Left lung (tissue), 14 donors: ENCODE measurements at places on chromosomes 7 and 10. TPM values are rescaled to one million over a fixed set of nuclear protein-coding genes. Genes with fewer than 3 reads are reported as not detected.

DNA sequence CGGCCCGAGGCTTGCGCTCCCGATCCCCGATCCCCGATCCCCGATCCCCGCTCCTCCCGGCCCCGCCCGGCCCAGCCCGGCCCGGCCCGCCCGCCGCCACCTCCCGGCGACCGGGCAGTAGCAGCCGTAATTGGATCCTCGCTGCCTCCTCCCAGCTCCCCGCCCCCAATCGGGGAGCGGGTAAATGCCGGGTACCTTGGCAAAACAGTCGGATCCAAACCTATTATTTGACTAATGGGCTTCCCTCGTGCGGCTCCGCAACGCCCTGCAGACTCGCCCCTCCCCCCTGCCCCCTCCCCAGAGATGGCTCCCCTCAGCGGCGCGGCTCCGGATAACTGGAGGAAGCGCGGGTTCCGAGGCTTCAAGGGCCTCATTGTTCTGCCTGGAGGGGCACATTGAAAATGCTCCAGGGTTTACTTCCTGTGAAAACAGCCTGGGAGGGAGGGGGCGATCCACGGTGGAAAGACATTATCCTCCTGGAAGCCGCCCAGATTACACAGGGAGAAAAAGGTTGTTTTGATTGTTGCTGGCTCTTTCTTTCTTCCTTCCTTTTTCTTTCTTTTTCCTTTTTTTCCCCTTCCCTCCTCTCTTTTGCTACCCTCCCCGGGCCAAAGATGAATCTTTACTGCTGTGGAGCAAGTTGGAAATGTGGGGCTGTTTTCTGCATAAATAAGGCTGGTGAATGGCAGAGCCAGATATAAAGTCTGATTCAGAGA, 94.7 kb upstream of the ZMIZ1 start:
- DNase-seq = peak; percentile 68

CASP2 gene
- 43.0 TPM for total RNA-seq

KLF14 gene
- 0.29 TPM for total RNA-seq

DNA sequence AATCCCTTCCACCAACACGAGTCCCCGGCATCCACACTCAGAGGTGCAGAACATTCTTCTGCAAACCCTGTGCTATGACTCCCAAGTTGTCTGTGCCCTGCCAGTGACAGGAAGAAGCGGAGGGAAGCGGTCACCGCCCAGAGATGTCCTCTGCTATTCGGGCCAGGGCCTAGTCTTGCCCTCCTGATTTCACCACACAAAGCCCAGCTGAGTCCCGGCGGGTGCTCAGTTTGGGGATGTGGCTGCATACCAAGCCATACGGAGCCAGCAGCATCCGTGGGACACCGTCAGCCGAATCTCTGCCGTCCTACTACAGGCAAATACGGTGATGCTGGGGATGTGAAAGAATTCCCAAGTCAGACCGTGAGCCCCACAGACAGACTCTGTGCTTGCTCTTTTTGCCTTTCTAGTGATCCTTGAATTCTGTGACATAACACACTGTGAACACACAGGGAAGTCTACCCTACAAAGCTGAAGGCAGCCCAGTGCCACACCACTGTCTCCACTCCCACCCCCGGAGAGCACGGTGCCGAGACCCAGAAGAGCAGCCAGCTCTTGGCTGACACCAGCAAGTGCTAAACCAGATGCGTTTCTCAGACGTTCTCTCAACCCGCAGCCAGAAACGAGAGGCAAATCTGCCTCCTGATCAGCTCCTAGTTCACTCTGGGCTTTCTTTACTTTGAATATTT, 2.0 kb downstream of the STK32C start:
- DNase-seq = no peak

DNA sequence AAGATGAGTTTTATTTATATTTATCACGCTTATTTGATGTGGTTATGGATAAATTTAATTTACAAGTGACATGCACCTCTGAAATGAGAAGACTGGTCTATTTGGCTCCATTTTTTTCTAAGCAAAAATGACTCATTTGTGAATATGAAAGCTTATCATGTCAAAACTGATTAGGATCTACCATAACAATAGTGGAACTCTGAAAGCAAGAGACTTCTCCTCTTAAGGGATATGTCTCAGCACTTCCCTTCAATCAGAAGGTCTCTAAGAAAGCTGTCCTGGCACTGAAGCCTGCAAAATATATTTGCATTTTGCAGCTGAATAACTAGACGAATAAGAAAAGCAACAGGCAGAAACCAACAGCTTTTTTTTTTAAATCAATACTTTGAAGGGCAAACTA, 12.7 kb downstream of the FAS start:
- no peak for DNase-seq

ENTPD1 gene
- total RNA-seq = 37.6 TPM

DLX5 gene
- total RNA-seq = not detected

GRCh38 chr7:46934198-46934825, 647.6 kb downstream of the TNS3 start:
- DNase-seq = no peak

DNA sequence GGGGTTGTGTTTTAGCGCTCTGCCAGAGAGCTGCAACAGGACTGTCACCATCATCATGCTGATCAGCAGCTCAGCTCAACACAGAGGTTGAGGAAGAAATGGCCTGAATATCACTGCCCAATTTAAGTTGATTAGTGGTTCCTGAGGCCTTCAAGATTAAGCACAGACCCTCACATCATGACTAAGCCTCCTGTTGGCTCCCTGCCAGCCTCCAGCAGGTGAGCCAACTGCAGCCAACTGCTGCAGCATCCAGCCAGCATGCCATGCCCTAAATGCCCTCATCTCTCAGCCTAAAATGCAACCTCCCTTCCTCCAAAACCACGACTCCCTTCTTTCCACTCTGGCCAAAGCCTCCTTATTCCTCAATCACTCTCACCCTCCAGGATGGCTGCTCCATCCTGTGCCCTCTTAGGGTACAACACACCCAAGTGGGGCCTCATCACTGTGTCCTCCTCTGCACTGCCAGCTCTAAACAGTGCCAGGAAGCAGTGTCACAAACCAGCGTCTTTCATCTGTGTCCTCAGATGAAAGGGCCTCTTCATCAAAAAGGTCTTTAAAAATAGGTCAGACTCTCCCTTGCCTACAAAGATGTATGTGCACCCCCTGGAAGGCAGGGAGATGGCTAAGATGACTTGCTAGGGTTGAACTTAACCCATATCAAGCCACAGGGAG, 259.3 kb downstream of the ZEB1 start:
- DNase-seq = no peak

CYP3A4 gene
- not detected for total RNA-seq

- DNase-seq = no peak
Observed at GRCh38 chr7:140348161-140348849, 50.0 kb downstream of the SLC37A3 start.

DNA sequence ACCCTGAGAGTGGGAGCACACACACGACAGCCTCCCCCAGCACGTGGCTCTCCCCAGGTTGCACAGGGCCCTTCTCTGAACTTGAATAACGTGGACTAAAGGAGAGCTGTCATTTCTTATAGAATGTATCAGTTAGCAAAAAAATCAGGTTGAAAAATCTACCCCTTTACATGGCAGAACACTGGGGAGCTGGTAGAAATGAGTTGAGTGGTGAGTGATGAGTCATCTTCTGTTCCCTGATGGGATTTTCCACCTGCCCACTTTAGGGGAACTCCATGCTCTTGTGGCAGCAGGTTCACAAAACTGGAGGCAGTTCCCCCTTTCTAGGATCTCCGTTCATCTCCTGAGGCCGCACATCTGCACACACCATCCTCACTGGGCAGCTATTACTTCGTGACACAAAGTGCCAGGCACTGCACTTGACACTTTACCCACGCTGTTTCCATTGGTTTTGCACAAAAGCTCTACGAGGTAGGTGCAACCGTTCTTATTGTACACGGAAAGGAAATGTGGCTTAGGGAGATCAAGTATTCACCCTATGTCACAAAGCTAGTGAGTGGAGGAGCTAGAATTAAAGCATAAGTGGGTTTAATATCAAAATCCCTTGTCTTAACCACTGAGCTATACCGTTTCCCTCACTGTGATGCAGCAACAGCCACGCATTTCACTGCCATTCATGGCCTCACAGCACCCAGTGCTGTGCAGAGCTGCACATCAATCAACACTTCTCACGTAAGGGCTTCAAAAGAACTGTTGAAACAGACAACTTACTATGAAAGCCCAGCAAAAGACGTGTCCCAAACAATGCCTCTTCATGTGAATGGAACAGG, 80.2 kb downstream of the RNF216 start:
- no peak for DNase-seq

GRCh38 chr10:132329565-132330485, 2.2 kb upstream of the LRRC27 start:
- DNase-seq = no peak

DNA sequence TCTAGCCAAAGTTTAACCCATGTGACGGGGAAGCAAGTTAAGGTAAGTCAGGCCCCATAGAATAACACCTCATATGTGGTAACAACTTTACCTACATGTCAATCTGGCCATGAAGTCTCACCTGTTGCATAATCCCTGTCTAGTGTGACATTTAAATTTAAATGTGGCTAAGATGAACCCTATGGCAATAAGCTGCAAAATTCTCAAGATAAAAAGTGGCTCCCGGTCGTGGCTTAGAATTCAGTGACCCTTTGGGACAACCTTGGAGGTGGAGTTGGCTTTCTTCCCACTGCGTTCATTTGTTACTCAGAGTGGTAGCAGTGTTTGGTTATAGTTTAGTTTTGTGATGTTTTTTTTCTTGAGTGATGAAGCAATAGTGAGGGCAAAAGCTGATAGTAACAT, 90.6 kb downstream of the ARID5B start:
- DNase-seq = no peak

ASL gene
- 50.6 TPM for total RNA-seq

GRCh38 chr10:69494626-69495558, 43.6 kb downstream of the TSPAN15 start:
- no peak for DNase-seq

DNA sequence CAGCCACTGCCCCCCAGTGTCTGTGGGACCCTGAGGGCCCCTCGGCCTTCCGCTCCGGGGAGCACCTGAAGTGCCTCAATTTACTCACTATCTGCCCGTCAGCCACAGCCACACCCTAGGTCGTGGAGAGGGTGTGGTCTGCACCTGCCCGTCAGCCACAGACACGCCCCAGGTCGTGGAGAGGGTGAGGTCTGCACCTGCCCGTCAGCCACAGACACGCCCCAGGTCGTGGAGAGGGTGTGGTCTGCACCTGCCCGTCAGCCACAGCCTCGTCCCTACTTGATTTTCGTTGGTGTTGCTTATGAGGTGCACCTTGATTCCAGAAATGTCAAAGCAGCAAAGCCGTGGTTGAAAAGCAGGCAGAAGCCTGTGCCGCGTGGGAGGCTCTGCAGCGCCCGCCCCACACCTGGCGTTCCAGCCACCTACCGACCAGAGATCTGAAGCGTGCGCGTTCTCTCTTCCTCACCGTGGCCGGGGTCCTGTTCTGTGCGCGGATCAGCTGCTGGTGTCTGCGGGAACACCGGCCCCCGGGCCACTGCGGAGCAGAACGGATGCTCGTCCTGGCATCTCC, 101.6 kb downstream of the DYNC2I1 start:
- peak; percentile 30 for DNase-seq

BAG3 gene
- total RNA-seq = 43.1 TPM

DNA sequence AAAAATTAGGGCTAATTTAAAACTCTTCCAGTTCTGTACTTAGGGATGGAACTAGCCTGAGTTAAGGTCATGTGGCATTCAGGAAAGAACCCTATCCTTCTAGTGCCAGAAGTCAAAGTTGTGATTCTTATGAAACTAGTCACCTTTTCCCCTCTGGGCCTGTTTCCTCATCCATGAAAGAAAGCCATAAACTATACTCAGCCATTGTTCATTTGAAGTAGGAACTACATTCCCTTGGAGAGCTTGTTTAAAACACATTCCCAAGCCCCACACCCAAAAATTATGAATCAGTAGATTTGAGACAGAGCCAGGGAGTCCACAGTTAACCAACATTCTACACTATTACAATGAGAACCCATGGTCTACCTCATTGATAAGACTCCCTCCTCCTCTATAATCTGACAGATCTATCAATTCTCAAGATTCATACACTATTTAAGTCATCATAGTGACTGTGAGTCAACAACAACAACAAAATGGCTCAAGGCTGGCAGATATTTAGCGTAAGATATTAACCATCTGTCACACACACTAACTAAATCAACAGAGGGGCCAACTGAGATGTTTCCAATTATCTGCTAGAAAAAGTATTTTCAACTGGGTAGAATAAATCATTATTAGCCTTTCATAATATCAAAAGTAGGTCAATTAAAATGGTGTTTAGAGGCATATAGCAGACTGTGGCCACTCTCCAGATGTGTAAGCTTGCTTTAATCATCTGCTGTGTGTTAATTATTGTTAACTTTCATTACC, 102.3 kb downstream of the SLC25A13 start:
- DNase-seq = no peak

DNA sequence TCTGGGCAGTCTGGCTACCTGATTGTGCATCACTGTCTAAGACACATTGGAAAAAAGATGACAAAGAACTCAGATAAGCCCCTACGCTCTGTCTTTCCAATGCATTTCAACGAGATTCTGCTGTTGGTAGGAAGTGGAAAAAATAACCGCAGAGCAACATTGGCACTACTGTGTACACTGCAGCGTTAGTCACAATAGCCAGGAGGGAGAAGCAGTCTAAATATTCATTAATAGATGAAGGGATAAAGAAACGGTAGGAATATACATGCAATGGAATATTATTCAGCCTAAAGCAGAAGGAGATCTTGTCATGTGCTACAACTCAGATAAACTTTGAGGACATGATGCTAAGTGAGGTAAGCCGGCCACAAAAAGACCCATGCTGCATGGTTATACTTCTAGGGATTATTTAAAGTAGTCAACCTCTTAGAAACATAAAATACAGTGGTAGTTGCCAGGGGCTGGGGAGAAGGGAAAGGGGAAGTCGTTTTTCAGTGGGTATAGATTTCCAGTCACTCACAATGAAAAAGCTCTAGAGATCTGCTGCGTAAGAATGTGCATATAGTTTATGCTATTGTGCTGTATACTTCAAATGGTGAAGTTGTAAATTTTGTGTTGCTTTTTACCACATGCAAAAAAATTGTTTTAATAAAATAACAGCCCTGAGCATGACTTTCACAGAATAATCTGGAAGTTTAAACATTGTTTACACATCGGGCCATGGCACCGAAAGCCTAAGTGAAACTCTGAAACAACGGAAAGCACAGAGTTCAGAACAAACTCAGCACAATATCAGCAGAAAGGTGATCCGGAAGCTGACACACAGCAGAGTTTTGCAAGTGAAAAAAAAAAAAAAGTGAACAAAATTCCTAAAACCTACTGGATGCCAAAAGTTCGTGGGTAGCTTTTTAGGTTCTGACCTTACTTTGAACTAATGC, 40.1 kb downstream of the ELMO1 start:
- DNase-seq = no peak

FKBP6 gene
- not detected for total RNA-seq

INA gene
- total RNA-seq = 0.08 TPM

EN2 gene
- total RNA-seq = not detected

GRCh38 chr7:114923403-114923713, 1.5 kb downstream of the MDFIC start:
- DNase-seq = no peak

- DNase-seq = no peak
Observed at GRCh38 chr10:8013006-8013405, 41.5 kb upstream of the GATA3 start.
